ENCODE measurements at places on chromosomes 4 and X.

- DNase-seq = no peak
Measured at GRCh38 chr4:102439236-102439614, 61.9 kb upstream of the NFKB1 start.

DNA sequence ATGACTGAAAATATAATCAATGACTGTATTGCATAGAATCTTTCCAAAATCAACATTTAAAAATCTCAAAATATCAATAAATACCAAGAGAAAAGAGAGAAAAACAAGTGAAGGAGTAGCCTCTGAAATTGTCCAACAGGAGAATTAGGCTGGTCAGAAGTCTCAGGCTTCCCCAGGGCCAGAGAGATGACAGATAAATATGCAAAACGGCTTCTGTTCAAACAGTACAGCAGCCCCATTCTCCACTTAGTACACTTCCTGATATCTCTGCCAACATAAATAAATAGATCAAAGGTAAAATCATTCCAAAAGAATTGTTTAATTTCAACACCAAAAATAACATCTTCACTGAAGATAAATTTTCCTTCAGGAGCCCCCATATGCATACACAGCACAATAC is 204.7 kb upstream of the GABRA2 start:
- no peak for DNase-seq

DNA sequence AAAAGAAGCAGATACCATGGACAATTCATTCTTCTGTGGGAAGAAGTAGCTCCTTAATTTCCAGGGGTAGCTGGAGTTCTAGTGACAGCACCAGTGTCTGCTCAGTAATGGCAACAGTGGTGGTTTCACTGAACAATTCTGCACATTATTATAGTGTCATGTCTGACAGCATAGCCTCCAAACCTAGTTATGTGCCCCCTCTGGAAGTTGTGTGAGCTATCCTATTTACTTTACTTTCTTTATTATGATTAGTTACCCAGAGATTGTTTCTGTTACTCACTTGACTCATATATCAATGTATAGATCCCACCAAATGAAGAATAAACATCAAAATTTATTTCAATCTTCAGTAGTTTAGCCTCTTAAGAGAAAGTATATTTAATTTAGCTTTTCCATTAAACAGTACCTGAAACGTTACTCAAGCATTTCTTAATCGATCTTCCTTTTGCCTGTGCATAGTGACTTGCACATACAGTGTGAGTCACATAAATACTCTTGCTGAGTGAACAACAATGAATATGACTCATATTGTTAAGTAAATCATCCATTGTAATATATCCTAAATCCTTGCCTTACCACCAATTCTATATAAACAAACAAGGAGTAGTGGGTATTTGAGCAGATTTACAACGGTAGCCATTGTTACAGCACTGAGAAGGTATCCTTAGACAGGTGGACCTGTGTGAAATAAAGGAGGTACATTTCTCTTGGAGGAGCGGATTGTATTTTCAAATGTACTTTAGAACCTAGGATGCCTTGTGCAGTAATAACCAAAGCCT is 534.7 kb downstream of the ANKRD50 start:
- no peak for DNase-seq

DNA sequence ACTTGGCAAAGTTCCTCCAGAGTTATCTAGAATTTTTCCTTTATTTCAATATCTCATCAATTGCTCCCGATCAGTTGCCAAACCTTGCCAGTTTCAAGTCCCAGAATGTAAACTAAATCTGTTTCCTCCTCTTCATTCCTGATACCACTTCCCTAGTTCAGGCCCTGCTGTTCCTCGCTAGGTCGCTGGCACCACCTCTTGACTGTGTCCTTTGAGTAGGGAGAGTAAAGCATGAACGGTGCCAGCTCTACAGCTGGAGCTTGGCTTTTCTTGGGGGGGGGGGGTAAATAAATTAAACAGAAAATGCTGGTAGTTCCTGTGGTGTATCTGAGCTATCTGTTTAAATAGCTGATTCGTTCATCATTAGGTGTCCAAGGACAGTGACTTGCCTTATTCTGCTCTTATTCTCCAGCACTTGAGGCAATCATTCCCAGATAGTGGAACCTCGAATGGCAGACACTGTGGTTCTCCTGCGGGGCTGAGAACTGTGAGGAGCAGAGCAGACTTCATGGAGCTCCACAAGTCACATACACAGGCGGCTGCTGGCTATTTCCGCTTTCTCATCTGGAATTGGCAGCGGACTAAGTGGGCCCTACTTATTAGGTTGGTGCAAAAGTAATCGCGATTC is 168.3 kb upstream of the FAT1 start:
- DNase-seq = no peak

- DNase-seq = no peak
Measured at GRCh38 chr4:110904435-110905065, 281.7 kb upstream of the PITX2 start.

GRCh38 chrX:73922856-73923455 is 360.0 kb downstream of the CHIC1 start:
- DNase-seq = no peak

- DNase-seq = no peak
Measured at GRCh38 chr4:42655921-42656678, 805 bp downstream of the ATP8A1 start.

DNA sequence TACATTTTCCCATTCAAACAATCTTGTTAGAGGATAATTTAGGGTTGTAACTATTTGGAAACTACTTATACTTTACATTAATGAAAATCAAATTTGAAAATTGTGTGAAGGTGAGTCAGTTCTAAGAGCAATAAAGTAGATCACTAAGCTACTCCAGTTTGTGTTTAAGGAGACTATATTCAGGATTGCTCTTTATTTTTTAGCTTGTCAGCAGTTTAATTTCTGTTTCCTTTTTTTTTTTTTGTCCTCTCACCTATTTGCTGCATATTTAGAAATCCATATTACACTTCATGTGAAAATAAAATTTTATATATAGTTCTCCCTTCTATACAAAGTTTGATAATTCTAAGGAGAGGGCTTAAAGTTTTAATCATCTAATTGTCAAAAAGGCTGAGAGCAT is 691.8 kb downstream of the ADGRL3 start:
- DNase-seq = no peak

GRCh38 chr4:165580351-165580905 is 201.6 kb downstream of the CPE start:
- DNase-seq = peak; percentile 3

- DNase-seq = no peak
Measured at GRCh38 chr4:1590244-1590643, 93.9 kb downstream of the FAM53A start.

- DNase-seq = no peak
Measured at GRCh38 chr4:109764789-109765402, 35.0 kb upstream of the PLA2G12A start.

DNA sequence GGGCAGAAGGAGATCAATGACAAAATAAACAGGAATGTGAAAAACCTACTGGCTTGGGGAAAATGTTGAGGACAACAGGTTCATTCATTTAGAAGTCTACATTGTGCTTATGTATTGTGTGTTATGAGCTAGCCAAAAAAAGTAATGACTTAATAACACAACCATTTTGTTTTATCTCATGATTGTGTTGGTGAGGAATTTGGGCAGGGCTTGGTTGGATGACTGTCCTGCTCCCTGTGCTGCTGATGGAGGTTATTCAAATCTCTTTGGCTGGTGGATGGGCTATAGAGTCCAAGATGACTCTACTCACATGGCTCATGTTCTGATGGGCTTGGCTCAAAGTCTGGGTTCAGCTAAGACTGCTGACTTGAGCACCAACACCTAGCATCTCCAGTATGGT is 116.3 kb downstream of the HS3ST1 start:
- DNase-seq = no peak

DNA sequence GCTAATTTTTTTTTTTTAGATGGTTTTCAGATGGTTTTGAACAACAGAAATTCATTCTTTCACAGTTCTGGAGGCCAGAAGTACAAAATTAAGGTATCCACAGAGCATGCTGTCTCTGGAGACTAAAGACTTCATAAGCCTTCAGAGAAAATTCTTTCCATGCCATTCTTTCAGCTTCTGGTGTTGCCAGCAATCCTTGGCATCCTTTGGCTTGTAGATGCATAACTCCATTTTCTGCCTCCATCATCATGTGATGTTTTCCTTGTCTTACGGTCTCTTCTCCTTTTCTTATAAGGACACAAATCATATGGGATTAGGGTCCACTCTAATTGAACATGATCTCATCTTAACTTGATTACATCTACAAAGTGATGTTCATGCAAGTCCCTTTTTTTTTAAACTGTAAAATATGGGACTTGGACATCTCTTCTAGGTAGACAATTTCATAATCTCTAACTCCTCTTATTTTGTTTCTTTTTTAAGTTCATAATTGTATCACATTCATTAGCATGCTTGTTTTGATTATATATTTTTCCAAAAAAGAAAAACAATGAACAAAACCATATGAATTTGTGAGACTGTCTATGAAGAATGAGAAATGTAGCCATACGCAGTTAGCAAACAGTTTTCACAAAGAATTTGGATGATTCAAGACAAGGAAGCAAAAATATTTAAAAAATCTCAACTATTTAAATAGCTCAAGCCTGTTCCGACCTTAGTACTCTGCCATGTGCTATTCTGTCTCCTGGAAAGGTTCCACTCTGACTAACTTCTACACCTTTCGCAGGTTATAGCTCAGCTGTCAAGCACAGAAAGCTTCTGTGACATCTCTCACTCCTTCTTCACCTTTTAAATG is 53.1 kb upstream of the GIMD1 start:
- DNase-seq = no peak

DNA sequence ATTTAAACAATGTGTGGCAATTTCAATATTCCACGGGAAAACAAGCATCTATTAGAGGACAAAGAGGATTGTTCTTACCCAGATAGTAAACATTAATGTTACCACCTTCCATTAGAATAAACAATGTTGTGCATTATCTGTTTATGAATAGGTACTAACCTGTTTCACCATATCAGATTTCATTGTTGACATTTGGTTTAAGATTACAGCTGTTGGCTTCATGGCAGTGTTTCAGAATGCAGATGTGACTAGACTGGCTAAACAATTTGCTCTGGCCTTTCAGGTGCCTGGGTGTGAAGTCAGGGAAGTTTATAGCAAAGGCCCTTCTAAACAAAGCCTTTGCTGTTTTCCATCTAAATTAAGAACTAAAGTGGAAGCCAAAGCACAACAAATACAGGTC is 464.7 kb upstream of the FAM47C start:
- DNase-seq = no peak

DNA sequence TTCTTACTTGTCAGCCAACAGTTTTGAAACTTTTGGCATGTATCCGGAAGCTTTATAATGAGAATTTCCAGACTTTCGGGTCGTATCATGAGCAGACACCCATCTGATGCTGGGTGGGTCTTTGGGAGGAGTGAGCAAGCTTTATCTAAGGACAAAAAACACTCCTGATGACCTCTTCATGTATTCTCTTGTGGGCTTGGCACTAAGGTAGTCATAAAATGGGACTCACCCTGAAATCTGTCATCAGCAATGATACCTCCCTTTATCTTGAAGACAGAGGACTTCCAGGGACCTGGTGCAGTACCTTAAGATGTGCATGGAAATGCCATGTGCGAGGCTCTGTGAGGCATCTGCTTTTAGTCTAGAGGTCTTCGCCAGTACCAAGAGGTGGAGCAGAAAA is 346.3 kb upstream of the PPARGC1A start:
- DNase-seq = no peak

DNA sequence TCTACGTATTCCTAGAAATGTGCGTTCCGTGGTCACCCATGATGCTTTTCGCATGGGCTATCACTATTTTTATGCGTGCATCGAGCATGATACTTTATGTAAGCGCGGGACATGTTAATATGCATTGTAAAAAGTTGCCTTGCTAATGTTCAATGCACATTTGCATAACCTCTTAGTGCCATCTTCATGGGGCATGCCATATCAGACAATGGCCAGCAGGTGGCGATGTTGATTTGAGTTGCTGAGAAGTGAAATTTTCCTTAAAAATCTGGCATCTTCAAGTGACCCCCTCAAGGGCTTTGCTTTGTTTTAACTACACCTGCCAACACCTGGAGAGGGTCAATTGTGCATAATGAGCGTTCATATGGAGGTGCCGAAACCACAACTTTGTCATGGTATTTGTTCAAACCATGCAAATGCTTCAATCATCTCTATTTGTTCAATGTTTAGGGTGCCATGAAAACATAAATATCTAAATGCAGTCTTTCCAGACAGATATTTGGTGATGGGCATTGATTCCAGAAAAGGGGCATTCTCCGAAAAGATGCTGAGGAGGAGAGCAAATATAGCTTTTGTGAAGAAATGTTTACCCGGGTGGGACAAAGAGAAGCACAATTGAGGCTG is 833.9 kb upstream of the PRKX start:
- no peak for DNase-seq

DNA sequence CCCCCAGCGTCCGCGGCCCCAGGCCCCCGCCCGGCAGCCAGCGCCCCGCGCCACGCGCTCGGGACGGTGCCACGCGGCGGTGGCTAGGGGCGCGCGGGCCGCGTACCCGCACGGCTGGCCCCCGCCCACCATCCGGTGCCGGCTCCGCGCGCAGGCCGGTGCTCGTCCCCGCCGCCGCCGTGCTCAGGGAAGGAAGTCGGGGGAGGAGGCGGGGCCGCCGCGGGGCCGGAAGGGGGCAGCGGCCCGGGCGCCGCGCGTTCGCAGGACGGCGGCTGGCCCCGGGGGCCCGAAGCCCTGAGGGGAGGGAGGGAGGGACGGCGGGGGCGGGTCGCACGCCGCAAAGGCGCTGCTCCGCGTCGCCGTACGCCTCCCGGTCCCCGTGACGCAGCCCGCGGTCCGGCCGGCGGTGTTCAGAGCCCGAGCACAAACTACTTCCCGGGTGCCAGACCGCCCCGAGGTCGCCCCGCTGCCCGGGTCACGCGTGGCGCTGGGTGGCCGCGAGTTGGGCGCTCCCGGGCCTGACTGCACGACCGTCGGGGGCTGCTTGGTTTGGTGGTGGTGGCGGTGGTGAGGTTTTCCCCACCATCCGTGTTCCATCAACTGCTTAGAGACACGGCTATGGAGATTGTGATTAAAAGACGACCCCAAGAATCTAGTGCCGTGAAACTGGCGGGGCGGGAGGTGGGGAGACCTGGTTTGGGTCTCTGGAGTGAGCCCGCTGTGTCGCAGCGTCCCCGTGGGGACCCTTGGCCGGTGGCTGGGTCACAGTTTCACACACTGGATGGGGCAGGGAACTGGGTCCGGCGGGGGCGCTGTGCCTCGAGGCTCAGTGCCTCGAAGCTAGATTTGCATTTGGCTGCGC is at the start of gene DCTD:
Gene DCTD (minus strand): TSS at position 205 of the 862 bp plus-strand sequence. CDS start 1,818 bp downstream, outside the sequence.
- no peak for DNase-seq

GRCh38 chr4:119099227-119099810 is 36.3 kb upstream of the MYOZ2 start:
- DNase-seq = no peak

All from thoracic aorta (tissue), 2 donors.